ENCODE measurements at places on chromosomes 2 and 18.

DNA sequence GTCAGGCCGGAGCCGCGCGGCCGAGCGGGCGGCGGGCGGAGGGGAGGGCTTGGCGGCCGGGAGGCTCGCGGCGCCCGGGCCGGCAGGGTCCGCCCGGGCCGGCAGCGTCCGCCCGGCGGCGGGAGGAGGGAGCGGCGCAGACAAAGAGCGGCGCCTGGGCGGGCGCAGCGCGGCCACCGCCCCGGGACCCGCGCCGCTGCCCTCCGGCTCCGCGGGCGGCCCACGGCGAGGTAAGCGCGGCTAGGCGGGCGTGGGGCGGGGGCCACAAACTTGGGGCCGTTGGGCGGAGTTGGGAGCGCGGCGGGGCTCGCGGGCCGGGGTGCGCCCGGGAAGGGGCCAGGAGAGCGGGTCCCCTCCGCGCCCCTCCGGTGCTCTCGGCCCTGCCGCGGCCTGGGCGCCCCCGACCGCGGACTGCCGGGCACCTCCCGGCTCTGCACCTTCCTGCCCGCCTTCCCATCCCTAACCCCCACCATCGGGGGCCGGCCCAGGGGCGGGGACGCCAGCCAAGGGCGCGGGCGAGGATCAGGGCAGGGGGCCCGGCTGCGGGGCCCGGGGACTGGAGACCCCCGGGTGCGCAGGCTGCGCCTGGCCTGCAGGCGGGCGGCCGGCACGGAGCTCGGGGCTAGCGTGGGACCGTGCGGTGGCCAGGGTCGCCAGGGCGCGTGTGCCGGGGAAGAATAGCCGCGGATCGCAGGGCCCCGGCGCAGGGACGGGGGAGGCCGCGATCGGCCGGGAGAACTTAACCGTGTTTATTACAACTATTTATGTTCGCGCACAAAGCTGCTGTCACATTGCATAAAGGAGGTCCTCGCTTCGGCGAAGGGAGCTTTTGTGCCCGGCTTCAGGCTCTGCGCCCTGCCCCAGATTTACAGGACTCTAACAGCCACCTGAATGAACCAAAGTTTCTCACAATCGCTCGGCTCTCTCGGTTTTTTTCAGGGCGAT, at the start of gene NCK2:
Gene NCK2 (plus strand): TSS at position 4 of the 945 bp plus-strand sequence. CDS start 110,152 bp downstream, outside the sequence.
- DNase-seq, result peak; percentile 39

DNA sequence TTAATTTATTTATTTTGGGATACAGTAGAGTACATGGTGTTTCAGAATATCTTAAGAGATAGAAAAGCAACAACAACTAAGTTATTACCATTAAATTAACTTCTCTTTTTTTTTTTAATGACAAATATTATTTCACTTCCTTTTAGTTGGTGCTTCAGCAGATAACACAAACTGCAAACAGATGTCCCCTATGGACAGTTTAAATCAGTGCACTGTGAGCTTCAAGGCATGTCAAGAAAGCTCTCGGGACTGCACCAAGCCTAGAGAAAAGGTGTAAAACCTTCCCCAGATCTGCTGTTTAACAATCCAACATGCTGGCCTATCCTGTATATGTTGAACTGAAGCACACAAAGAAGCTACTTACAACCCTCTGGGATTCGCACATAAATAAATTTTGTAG, 122.7 kb downstream of the TCF4 start:
- no peak for DNase-seq

DNA sequence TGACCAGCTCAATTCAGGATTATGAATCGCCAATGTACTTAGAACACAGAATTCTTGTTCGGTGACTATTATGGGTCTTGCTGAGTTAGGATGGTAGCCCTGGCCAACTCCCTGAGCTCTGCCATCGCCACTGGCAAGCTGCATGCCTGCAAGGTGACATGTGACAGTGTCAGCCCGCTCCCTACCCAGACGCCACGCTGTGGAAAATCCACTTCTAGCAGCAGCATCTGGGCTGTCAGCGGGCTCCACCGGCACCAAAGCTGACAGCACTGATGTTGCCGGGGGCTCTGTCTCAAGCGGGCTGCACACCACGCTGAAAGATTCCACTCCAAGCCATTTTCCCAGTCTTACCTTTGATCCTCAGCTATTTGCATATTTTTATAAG, 100.7 kb downstream of the MYT1L start:
- no peak for DNase-seq

- DNase-seq, result no peak
These were observed 5.5 kb downstream of the ZNF396 start for GRCh38 chr18:35371412-35372195.

DNA sequence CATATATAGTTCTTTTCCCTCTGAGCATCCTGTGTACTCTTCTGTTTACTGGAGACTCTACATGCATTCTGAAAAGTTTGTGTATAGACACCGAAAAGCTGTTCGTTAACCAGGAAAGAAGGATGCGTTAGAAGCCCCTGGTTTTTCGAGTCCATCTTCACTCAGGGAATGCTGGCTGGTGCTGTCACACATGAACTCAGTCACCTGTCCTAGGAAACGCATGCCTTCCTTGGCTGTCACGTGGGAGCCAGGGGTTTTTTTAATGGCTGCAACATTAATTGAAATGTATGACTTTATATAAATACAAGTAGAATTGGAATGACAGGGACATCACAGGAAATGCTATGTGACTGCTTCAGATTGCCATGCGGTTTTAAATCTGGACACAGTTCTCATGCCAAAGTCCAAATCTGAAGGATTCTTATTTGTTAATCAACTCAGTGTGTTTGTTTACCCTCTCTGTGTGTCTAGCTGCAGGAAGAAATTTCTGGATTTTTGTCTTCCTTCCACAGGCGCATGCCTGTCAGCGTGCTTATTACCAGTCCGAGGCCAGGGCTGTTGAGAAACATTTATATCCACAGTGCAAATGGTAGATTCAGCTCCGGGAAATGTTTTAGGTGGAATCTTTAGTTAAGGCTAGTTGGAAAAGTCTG, 2.6 kb downstream of the RAMP1 start:
- no peak for DNase-seq

GRCh38 chr2:25030702-25031101, 11.2 kb upstream of the EFR3B start:
- peak; percentile 24 for DNase-seq

- no peak for DNase-seq
These were observed 29.1 kb downstream of the ALMS1 start for GRCh38 chr2:73414696-73415095.

DNA sequence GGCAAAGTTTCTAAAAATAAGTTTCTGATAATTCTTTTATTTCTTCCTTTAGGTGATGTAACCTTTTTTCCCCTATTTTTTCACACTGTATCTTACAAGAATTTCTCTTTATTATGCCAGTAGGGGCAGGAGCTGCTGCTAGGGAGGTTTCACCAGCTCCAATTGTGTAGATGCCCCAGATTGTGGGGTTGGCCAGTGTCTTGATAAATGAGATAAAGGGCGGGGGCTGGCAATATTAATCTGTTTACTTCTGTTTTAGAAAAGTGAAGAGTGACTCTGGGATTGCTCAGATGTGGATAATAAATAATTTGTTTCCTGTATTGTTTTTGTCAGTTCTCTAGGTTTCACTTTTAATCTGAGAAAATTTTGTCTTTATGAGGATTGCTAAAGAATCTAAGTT, 190.4 kb downstream of the MC4R start:
- no peak for DNase-seq

- DNase-seq, result peak; percentile 71
These were observed 112.8 kb downstream of the GULP1 start for GRCh38 chr2:188404341-188405004.

DNA sequence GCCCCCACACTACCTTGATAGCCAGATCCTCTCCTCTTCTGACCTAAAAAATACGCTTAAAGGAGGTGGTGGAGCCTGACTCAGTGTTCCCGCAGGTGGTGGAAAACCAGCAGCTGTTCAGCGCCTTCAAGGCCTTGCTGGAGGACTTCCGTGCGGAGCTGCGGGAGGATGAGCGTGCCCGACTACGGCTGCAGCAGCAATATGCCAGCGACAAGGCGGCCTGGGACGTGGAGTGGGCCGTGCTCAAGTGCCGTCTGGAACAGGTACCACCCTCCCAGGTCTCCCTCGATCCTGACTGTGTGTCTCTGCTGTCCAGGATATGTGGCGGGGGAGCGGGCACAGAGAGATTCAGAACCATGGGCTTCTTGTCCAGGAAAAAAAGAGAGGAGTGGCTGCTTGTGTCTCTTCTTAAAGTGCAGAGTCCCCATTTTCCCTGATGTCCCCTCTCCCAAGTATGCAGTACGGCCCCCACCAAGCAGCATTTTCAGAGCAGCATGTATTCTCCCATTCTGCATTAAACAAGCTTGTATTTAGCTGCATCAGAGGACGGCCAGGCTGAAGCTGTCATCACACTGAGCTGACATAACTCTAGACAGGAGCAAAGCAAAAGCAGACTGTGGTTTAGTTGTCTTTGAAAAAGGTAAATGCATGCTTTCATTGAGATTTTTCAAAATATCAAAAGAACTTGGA, 101.6 kb downstream of the MTCL1 start:
- DNase-seq, result no peak

- DNase-seq, result peak; percentile 89
These were observed 101.3 kb downstream of the ANKRD44 start for GRCh38 chr2:197209246-197209645.

DNA sequence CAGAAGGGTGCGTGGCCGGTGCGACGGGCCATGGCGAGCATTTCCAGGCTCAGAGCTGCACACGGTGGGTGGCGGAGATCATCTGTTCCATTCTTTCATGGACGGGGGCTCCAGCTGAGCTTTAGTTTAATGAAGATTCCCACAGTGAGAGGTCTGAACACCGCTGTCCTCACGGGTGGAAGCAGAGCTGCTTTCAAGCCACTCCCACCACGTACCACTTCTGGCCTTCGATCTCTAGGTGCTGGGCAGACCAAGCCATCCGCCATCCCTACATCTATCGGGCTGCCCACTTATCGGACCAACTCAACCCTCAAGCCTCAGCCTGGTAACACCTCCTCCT, 18.5 kb downstream of the GPR35 start:
- no peak for DNase-seq

- no peak for DNase-seq
These were observed 4.2 kb upstream of the USP14 start for GRCh38 chr18:154151-154550.

GRCh38 chr18:13443552-13443951, 225.0 kb downstream of the LDLRAD4 start:
- no peak for DNase-seq

All from kidney tubule cell (primary cell).